Mesendoderm (in vitro differentiated cells): ENCODE measurements at places on chromosomes 4 and X.
A peak's percentile ranks its signal among the peaks of the same experiment; 100 is the strongest.

- no peak overlapping the region for H3K27ac ChIP-seq
- DNase-seq: no peak
- H3K36me3 ChIP-seq: no peaks in the 10 kb centered on the region
- H3K4me3 ChIP-seq: no peak overlapping the region
Observed at GRCh38 chr4:48133669-48134068, 381 bp downstream of the TXK start.

DNA sequence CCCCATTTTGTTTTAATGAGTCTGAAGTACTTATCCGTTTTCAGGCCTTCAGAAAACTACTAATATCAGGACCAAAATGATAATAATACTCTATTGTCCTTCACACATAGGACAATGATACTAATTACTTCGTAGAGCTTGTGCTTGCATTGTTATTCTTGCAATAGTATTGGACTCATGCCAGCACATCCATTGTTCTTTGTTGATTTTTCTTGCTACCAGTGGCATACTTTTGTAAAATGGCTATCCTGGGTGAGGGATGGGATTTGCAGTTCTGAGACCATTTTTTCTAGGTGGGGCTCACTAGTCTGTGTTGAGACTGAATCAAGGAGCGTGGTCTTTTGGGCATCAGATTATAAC is 195.3 kb downstream of the MAML3 start:
- H3K4me3 ChIP-seq: no peak overlapping the region
- H3K27ac ChIP-seq: no peak overlapping the region
- H3K27me3 ChIP-seq: no peaks in the 10 kb centered on the region
- DNase-seq: no peak

GRCh38 chrX:75596178-75596577 is 73.3 kb upstream of the ZDHHC15 start:
- no peaks in the 10 kb centered on the region for H3K27me3 ChIP-seq
- H3K27ac ChIP-seq: no peak overlapping the region
- no peak overlapping the region for H3K4me3 ChIP-seq
- peak; percentile 14 for DNase-seq
- no peaks in the 10 kb centered on the region for H3K36me3 ChIP-seq

DNA sequence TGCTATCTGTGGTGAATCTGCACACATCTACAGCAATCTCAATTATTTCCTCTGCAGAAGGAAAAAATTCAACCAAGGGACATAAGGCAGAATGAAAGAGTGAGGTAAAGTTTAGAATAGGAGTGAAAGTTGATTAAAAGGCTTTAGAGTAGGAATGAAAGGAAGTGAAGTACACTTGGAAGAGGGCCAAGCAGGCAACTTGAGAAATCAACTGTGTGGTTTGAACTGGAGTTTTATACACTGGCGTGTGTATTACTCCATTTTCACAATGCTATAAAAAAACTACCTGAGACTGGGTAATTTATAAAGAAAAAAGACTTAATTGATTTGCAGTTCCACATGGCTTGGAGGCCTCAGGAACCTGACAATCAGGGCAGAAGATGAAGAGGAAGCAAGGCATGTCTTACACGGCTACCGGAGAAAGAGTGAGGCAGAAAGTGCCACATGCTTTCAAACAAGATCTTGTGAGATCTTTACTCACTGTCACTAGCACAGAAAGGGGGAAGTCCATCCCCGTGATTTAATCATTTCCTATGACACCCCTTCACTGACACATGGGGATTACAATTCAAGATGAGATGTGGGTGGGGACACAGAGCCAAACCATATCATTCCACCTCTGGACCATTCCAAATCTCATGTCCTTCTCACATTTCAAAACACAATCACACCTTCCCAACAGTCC is 234.8 kb downstream of the IL15 start:
- H3K4me1 ChIP-seq: no peaks in the 10 kb centered on the region
- no peak for DNase-seq
- H3K27me3 ChIP-seq: no peaks in the 10 kb centered on the region
- no peaks in the 10 kb centered on the region for H3K36me3 ChIP-seq
- H3K27ac ChIP-seq: no peak overlapping the region
- no peak overlapping the region for H3K4me3 ChIP-seq
